ENCODE measurements at places on chromosomes 4 and X.

GRCh38 chr4:13970349-13970748, 342.8 kb upstream of the BOD1L1 start:
- DNase-seq, result no peak

DNA sequence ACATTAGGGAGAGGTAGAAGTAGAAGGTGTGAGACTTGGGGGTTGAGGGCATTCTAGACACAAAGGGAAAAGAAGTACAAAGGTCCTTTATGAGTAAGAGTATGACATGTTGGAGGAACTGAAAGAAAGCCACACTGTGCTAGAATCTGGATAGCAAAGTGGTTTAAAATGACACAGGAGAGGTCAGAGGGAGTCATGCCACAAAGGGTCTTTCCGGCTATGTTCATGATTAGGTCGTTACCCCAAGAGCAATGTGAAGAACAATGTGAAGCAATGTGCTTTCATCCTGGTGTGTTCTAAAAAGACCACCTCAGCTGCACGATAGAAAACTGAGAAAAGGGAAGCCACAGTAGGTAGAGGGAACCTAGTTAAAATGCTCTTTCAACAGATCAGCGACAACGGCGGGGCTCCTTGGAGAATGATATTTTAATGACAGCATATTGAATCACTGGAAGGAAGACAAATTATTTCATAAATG, 29.2 kb downstream of the SMIM14 start:
- no peak for DNase-seq

GRCh38 chr4:92522356-92522755, 218.6 kb downstream of the GRID2 start:
- no peak for DNase-seq

- no peak for DNase-seq
Measured at GRCh38 chrX:65925005-65925404, 114.9 kb downstream of the VSIG4 start.

GRCh38 chr4:169957785-169958184, 68.4 kb downstream of the MFAP3L start:
- peak; percentile 49 for DNase-seq

GRCh38 chrX:19727887-19728648, 159.3 kb downstream of the SH3KBP1 start:
- no peak for DNase-seq

DNA sequence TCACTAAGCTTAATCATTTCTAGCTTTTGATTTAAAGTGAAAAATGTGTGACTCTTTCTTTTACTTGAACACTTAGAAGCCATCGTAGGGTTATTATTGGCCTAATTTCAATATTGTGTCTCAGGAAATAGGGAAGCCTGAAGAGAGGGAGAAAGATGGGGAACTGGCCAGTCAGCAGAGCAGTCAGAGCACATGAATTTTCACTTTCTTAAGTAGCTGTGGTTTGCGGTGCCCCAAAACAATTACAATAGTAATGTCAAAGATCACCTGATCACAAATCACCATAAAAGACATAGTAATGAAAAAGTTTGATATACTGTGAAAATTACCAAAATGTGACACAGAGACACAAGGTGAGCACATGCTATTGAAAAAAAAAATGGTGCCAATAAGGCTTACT, 45.5 kb downstream of the CENPC start:
- DNase-seq, result no peak

DNA sequence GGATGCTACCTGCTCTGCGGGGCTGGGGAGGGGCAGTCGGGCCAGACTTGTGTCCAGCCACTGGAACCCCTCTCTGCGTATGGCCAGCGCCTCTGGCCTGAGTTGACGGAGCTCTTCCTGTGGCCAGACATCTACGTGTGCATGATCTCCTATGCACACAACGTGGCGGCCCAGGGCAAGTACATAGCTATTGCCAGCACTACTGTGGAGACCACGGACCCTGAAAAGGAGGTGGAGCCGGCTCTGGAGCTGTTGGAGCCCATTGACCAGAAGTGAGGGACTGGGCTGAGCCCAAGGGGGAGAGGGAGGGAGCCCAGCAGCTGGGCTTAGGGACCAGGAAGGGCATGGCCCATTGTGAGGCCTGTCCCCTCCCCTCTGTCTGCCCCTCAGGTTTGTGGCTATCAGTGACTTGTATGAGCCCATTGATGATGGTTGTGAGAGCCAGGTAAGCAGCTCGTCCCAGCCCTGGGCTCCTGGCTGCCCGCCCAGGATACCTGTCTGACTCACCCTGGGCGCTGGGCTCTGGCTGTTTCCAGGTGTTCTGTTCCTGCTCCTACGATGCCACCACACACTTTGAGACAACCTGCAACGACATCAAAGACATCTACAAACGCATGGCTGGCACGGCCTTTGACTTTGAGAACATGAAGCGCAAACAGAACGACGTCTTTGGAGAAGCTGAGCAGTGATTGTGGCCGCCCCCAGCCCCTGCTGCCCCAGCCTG, 1.8 kb upstream of the FAM50A start:
- no peak for DNase-seq
